ENCODE measurements at places on chromosomes 2 and 18.

DNA sequence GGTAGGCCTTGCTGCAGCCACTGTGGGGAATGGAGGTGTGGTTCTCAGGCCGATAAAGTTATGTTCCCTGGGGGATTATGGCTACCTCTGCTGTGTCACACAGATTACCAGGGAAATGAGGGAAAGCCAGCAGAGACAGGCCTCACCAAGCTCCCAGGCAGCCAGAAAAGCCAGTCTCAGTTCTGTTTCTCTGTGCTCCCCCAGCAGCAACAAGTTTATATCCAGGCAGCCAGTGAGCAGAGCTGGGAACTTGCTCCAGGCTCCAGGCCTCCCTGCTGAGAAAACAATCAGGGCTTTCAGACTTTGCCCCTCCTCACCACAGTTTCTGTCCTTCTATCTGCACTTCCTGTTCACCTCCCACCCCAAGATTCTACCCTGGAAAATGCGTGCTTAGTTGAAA, 596.6 kb upstream of the GYPC start:
- DNase-seq, result no peak

DNA sequence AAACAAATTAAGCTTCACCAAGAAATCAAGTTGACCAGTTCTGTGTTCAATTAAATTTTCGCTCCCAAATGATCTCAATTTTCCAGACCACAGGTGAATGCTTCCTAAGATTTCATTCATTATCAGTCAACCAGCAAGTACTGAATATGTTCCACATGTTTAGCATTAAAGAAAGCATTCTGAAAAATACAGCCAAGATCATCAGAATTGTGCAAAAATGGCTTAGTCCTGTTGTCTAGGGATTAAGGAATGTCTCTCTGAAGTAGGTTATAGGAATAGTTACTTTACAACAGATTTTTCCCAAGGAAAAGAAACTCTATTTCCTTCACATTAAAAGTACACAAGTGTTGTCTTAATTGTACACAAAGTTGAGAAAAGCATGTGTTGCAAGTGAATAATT, 69.2 kb downstream of the NRXN1 start:
- DNase-seq, result no peak

DNA sequence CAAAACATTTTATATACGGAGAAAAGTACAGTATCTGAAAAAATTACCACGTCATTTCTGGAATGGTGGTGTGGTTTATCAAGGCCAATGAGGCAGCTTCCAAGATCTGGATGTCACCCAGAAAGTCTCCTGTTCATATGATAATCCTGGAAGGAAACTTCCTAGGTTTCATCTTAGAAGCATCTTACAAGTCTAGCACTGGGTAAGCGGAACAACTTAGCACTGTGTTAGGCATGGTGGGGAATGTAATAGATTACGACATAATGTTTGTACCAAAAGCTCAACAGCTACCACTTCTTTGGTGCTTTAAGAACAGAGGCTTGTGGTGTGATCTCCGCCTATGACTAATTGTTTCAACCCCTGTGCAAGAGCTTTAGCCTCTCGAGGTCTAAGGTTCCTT, 63.1 kb upstream of the LYPD1 start:
- DNase-seq, result no peak

DNA sequence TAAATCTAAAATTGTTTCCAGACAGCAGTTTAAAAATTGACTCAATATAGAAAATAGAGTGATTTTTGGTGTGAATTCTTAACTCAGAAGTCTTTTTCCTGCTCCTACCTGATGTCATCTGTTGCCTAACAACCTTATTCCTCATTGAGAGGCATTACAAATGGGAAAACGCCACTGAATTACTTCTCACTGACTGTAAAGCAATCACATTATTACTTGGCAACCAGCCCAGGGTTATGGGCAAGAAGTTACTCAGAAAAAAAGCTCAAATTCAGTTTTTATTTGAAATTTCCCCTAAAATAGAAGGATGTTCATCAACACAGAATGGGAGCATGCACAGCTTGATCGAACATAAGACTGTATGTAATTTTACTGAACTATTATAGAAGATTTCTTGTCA, 201.8 kb upstream of the GULP1 start:
- no peak for DNase-seq

DNA sequence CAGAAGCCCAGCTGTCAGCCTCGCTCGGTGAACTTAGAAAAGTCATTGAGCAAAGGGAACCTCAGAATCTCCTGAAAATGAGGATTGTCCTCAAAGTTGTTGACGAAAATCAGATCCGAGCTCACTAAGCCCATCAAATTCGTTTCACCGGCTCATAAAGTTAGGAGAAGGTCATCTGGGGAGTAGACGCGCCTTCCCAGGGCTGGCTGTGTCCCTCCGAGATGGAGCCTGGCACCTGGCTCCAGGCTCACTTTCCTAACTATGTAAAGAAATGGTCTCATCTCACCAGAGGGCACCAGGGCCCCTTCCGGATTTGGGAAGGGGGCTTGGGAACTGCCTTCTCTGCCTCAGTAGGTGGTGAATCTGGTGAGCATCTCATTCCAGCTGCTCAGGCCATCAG, 145.5 kb downstream of the PXDN start:
- DNase-seq, result no peak

DNA sequence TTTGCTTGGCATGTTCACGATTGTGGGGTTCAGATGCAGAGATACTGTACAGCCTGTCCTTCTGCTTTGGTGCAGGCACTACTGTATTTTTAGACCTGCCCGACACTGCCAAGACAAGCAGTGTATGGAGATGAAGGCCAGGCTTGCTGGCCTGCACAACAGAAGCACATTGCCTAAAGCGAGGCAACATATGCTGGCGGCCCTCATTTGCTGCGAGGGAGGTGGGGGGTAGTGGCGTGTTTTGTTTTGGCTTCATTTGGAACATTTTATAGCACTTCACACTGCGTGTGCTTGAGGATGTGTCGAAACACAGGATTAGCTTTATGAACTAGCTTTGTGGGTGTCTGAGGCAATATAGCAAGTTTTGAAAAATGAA, 27.0 kb downstream of the TMEM182 start:
- DNase-seq, result no peak

GRCh38 chr18:77061946-77062517, 70.6 kb downstream of the MBP start:
- no peak for DNase-seq

DNA sequence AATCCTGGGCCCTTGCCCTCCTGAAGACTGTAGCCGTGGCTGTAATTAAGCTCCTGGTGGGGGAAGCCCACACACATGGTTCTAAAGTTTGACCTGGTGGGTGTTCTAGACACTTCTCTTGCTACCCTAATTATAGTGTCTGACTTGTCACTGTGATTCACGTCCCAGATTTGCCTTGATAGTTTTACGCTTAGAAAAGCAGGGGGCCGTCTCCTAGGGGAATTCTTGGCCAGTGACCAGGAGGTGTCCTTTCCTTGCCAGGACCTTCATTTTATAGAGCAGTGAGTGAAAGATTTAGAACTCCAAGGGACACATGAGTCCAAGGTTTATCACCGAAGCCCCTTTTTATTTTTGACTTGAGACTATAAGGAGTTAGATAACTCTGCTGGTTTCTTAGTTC, 9.0 kb downstream of the TMEM214 start:
- DNase-seq, result no peak

DNA sequence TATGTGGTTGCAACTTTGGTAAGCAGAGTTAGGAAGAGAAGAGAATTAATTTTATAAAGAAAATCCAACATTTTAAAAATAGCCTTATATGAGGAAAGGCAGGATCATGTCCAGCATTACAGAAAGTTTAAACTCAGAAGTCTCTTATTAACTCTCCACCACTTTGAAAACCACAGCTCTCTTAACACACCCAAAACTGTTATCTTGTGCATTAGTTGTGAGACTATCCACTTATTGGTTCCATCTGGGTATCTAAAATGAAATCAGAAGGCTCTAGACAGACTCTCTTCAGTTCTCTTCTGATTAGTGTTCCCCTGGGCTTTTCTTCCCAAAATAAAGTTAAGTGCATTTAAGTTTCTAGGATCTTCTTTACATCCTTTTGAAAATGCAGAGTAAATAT, 251.5 kb downstream of the TXNL1 start:
- no peak for DNase-seq

DNA sequence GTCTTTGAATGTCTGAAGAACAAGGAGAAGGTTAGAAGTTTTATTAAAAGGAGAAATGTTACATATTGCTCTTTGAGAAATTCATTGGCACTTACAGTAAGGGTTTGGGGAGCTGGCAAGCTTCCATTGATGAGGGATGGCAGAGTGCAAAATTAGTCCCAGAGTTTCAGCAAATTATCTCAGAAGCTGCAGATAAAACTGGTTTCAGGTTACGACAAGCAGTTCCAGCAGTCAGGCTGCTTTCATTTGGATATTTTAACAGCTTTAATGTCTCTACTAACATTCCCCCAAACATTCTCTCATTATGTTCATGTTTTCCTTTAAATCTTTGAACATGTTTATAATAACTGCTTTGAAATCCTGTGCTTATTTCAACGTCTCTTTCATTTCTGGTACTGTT, 153.1 kb downstream of the TTC27 start:
- DNase-seq, result no peak

DNA sequence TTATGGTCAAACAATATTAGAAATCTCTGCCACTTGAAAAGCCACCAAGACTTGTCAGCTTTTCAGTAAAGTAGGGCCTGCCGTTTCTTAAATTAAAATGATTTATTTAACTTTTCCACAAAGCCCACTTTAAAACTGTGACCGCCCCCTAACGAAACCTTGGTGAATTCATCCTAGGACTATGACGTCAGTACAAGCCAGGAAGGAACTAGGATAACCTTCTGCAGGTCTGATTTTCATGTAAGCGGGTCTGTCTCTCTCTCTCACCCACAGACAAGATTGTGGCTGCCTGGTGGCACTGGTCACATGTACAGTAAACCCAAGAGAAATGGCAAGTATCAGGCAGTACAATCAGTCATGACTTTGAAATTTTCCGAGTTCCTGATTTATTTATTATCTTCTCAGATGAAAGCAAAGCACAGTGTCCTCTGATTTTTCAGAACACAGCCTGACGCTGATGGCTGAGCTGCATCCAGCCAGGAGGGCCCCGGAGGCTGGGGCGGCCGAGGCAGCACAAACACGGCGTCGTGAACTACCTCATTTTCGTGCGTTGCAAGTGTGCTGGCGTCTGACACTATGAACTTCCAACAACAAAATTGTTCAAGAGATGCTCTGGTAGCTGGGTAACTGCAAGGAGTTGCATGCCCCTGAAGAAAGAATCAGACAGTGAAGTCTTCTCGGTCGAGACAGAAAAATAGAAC, 18.9 kb downstream of the SALL3 start:
- DNase-seq, result no peak

GRCh38 chr2:26740890-26741302, 23.2 kb upstream of the SLC35F6 start:
- no peak for DNase-seq

DNA sequence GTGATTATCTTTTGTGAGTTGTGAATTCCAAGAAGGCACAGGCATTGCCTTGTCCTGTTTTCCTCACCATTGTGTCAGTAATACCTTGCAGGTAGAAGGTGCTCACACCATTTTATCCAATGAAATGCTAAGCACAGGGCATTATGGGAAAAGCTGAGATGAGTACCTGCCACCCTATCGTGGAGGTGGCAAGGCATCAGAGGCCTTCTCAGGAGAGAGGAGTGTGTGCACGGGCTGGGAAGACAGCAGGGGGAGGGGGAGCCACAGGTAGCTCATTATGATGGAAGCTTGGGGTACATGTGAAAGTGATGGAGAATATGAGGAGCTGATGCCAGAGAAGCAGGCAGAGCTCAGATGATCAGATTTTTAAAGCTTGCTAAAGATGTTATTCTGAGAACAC, 69.5 kb downstream of the ASAP2 start:
- no peak for DNase-seq

DNA sequence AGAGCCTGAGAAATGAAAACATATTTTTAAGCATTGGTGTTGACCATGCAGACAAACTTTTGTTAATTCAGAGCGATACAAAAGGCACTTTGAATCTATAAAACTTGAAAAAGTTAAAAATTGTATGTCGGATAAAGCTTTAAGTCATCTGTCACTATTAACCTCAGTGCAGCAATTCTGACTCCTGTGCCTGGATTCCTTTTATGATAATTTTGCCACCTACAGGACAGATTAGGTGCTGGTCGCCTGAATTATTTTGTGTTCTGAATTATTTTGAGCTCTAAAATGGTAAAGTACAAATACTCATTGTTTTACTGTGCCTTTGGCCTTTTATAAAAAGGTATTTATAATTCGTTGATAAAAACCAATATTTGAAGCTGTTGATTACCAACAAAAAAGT, 19.4 kb upstream of the RNF138 start:
- no peak for DNase-seq

DNA sequence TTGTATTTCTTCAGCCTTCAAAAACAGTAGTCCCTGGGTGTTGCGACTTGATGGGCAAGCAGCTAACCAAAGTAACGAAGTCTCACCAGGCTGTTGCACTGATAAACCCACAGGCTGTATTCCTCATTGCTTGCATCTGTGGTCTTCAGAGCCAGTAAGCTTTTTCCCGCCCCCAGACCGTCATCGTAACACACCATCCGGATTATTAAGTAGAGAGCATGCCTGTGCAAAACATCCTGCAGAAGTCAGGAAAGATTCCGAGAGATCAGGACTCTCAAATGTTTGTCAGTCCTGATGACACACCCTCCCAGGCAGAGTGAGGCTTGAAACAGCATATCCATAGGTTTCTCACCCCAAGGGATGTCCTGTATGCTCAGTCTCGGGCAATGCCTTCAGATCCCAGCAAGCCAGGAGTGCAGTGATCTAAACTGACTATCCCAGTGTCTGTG, 15.9 kb downstream of the ITGB1BP1 start:
- DNase-seq, result no peak

DNA sequence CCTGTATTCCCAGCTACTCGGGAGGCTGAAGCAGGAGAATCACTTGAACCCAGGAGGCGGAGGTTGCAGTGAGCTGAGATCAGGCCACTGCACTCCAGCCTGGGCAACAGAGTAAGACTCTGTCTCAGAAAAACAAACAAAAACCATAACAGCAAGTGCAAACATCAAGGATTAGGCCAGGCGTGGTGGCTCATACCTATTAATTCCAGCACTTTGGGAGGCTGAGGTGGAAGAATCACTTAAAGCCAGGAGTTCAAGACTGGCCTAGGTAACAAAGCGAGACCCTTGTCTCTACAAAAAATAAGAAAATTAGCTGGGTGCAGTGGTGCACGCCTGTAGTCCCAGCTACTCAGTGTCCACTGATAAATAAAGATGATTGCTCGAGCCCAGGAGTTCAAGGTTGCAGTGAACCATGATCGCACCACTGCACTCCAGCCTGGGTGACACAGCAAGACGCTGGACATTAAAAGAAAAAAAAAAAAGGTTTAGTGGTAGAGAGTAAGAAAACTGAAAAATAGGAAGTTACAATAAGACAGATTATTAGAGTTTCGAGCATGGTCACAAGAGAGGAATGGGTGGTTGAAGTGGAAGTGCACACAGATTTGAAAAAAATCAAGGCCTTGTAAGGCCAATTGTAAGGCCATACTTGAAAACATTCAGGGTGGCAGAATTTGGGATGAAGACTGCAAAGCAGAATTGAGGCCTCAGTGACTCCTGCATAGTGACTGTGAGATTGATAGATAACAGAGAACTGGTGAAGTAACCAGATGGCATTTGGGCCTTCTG, 6.4 kb upstream of the KCMF1 start:
- DNase-seq, result no peak

DNA sequence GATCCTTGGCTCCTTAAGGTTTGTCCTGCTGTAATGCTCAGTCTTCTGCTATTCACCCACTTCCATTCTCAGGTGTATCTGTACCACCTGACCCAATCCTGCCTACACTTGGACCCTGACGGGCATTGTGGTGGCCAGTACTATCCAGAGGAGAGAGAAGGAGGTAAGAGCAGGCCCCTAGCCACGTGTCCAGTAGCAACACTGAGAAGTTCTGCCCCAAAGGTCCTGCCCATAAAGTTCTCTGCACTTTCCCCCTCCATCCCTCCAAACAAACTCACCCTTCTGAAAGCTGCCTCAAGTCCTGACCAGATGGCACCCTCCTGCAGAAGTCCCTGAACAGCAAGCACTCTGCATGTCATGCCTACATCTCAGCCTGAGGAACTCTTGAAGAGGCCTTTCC, 18.3 kb downstream of the TTC32 start:
- DNase-seq, result peak; percentile 29
